Activated T-helper 9 cell treated with anti-CD3 and anti-CD28 coated beads, Interleukin-2, amount 50 U/mL, for 16 hours (primary cell): ENCODE measurements at places on chromosomes 12 and 14.

DNA sequence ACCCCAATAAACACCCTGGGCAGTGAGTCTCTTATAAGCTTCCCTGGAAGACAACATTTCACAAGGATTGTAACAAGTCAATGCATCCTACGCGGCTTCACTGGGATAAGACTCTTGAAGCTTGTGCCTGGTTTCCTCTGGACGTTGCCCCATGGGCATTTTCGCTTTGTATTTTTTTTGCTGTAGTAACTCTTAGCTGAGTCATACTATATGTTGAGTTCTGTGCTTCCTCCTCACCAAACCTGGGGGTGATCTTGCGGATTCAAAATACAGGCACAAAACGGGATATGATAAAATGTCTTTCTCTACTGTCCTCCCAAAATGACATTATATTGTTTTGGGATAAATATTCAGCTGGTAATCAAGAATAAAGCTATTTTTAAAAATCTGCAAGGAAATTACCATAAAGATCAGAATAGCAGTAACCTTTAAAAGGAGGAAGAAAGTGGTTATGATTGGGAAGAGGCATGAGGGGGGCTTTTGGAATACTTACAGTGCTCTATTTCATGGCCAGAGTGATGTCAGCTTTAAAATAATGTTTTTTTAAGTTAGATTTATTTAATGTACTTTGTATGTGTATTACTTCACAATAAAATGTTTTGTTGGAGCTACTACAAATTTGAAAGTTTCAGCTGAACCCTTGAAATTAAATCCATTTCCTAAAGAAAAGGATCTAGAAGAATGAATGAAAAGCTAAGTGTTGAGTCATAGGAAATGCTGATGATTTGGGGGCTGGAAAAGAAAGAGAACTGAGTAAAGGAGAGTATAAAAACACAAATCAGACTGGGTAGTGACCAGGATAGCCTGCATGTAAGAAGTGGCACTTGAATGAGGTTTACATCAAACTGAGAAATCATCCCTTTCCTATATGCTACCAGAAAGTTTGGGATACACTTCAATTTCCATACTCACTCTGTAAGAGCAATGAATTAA, 14.7 kb downstream of the BTBD7 start:
- no peak for DNase-seq

DNA sequence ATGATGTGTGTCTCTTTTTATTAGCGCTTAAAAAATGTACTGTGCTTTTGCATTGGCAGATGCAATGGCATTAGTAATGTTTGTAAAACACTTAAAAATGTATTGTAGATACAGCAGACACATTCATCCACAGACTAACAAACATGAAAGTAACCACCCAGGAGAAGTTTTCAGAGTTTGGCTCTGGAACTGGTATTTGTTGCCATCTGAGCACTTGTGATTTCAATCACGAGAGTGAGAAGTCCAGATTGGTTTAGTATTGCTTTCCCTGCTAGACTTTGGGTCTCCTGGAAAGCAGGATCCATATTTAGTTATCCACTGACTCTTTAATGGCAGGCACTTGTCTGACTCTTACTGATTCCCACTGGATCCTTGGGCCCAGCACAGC, 13.2 kb downstream of the RASSF8 start:
- DNase-seq: no peak

DNA sequence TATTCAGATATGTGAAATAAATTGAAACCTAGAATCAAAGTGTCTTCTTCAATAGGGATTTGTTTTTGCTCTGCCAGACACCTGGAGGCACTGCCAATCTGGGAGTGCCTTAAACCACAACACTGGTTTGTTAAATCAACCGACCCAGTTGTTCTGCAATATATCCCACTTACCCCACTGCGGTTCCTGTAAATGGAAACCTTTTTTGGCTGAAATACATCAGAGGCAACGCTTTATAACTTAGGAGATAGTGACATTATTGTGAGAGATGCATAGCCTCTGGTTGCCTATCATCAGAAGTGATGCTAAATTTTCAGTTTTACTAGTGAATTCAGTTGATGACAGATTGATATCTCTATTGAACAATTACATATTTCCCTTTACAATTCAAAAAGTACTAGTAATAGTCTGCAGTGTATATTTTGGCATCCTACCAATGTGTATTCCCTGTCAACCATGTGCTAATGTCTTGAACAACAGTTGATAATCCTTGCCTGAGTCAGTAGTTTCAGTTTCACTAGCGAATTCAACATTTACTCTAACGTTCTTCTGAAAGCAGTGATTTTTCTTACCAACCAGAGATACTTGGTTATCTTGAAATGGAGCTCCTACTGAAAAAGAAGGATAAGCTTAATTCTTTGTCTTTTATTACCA, 30.5 kb downstream of the PPP2R5C start:
- DNase-seq: no peak

DNA sequence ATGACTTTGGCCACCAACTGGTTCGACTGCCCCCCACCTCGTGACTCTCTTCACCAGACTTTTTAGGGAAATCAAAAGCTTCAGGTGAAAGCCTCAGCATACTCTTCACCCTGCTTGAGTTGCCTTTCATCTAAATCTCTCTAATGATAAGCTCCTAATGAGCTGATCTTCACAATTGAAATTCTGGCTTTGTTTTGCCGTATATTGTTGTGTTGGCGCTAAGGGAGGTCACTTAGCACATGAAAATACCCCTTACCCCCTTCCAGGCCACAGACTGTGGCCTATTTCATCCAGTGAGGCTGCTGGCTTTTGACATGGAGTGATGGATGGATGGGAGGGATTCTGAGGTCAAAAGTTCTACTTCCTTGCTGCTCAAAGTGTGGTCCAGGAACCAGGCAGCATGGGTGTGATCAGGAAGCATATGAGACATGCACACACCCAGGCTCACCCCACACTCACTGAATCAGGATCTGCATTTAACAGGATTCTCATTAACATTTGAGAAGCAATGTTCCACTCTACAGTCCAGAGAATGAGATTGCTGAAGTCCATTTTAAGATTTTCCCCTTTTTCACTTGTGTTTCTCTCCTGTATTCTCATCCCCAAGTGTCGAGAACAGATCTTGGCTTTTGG, 131.4 kb downstream of the DACT1 start:
- no peak for DNase-seq

DNA sequence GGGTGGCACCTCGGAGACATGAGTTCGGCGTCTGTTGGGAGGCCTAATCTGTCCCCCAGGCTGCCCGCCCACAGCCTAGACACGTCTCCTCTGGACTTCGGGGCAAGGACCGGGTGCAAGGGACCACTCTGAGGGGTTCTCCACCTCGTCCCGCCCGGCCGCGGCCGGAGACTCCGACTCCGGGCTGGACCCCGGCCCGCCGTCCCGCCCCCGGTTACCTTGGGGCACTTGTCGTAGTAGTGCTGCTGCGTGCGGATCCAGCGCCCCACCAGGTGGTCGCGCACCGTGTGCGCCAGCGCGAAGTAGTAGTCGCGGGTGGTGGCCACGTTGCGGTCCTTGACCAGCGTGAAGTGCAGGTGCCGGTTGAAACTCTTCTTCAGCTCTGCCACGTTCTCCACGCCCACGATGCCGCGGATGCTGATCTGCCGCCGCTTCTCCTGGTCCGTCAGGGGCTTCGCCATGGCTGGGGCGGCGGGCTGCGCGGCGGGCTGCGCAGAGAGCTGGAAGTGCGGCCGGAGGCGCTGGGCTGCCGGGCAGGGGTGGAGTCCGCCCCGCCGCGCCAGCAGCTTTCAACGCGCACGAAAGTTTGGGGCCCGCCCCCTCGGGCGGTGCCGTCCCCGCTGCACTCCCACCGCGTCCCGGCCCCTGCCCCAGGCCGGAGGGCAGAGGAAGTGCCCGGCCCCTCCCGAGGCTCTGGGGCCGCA, at the start of gene PYGL:
Gene PYGL, minus strand, starts transcription at position 541 of the 704 bp plus-strand sequence. Its CDS starts 80 bp downstream, at position 461.
- no peak for DNase-seq

DNA sequence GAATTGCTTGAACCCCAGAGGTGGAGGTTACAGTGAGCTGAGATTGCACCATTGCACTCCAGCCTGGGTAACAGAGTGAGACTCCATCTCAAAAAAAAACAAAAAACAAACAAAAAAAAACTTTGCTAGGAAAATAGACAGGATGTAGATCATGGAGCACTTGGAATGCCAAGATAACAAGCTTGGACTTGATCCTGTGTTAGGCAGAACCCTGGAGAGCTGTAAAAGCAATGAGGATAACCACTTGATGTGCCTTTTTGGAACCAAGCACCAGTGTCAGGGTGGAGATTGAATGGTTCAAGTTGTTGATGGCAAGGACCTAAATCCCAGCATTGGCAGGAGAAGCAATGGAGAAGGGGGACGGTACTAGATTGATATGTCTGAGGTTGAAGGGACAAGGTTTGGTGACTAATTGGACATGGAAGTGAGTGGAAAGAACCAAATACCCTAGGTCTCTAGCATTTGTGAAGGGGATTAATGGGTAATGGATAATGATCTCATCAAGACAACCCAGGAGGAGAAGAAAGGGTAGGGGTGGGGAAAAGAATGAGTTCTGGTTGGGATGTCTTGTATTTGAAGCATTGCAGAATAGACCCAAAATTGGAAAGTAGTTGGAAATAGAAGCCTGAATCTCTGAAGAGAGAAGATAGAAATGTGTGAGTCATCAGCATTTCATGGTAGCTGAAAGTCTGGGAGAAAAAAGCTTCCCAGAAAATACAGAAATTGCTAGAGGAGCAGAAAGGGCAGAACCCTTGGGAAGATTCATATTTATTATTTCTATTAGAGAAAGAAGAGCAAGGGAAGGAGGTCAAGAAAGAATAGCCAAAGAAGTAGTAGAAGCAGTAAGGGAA, 176.7 kb downstream of the NUAK1 start:
- DNase-seq: no peak

DNA sequence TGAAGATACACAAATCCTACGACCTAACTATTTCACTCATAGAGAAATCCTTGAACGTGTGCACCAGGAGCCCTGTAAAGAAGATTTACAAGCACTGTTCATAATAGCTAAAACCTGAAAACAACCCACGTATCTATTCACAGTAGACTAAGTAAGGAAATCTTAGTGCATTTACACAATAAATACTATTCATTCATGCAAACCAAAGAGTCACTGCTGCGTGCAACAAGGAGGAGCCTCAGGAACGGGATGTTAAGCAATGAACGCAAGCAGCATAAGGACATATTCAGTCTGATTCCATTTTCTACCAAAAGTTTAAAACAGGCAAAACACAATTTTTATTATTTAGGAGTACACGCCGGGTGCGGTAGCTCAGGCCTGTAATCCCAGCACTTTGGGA, 176.6 kb downstream of the TTC7B start:
- DNase-seq: no peak

DNA sequence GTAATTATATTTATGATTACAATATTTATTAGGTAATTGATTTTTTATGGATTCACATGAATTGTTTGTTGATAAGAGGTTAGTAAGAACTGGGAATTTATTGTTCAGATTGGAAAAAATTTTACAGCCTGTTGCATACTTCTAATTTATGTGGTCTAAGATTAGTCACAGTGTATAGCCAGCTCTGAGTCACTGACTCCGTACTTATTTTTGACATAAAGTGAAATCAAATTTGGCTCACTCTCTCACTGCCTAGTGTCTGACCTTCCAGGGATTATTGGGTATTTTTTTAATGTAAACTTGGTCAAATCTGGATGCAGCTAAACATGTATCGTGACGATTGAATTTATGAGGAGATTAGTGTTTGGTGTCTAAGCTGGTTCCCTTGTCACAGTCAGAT, 109.3 kb downstream of the PTPRQ start:
- no peak for DNase-seq

- no peak for DNase-seq
These were observed 1768.1 kb upstream of the SEL1L start for GRCh38 chr14:83301791-83302190.

DNA sequence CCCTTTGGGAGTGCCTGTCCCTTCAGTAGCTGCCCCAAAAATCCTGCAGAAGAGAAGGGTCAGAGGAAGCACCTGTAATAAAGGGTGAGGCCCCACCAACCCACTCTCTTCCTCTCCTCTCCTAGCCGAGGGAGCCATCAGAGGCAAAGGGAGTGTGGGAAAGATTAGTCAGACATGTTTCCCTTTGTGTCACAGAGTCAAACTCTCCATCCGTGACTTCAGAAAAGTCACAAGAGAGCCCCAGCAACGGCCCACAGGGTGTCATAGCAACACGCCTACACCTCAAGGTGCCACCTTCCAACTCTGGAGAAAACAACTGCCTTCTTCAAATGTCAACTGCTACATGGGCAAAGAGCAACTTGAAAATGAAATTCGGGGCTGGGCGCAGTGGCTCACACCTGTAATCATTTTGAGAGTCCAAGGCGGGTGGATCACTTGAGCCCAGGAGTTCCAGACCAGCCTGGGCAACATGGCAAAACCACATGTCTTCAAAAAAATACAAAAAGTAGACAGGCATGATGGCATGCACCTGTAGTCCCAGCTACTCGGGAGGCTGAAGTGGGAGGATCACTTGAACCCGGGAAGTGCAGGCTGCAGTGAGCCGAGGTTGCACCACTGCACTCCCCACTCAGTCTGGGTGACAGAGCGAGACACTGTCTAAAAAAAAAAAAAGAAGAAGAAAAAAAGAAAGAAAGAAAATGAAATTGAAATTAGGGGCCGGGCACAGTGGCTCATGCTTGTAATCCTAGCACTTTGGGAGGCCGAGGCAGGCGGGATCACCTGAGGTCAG, 17.7 kb upstream of the CD27 start:
- DNase-seq: peak; percentile 84

DNA sequence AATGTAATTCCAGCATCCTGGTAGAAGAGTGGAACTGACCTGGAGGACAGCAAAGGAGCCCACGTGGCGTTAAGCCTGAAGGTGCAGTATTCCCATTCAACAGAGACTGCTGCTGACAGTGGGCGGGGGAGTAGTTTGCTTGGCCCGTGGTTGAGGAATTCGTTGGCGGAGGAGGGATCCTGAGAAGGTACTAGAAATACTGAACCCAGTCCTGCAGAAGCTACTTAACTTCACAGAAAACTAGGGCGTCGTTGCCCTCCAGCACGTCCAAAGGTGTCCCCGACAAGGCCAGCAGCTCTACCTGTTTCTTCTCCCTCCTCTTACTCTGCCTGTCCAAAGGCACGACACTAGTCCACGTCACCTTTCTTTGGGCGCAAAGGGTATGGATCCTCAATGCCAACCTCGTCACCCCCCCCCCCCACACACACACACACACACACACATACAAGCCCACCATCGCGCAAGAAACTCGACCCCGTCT, 303 bp downstream of the PUS7L start:
- peak; percentile 7 for DNase-seq

DNA sequence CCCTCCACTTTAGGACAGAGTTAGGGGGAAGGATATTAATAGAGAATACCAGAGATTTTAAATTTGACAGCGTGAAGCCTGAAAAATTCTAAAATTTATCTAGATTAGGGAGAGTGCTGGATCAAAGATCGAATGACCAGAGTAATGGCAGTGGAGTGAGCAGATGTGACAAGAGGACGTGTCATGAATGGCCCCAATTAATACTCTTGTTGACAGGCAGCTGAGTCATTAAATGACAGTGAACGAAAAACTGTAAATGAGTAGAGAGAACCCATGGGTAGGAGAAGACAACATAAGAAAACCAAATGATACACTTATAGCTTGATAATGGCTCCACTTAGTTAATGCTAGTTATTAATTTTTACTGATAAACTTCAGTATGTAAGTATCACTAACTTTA, 73.9 kb upstream of the PLEKHA5 start:
- no peak for DNase-seq

DNA sequence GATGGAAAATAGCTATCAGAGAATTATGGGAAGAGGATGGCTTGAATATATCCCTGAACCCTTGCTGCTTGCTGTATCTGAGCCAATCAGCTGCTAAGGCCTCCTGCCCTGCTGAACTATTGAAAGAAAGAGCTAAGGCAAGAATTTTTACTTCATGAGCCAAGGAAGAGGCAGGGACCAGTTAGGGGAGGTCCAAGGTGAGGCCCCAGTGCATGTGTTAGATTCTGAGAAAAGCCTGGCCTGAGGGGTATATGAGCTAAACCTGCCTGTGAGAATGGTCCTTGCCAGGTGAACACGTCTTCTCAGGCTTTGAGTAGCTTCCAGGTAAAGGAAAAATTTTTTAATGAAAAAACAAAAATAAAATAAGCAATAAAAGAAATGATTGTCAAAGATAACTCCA, 218.0 kb downstream of the SYT1 start:
- DNase-seq: no peak
